ENCODE measurements at places on chromosomes 13 and 19.

DNA sequence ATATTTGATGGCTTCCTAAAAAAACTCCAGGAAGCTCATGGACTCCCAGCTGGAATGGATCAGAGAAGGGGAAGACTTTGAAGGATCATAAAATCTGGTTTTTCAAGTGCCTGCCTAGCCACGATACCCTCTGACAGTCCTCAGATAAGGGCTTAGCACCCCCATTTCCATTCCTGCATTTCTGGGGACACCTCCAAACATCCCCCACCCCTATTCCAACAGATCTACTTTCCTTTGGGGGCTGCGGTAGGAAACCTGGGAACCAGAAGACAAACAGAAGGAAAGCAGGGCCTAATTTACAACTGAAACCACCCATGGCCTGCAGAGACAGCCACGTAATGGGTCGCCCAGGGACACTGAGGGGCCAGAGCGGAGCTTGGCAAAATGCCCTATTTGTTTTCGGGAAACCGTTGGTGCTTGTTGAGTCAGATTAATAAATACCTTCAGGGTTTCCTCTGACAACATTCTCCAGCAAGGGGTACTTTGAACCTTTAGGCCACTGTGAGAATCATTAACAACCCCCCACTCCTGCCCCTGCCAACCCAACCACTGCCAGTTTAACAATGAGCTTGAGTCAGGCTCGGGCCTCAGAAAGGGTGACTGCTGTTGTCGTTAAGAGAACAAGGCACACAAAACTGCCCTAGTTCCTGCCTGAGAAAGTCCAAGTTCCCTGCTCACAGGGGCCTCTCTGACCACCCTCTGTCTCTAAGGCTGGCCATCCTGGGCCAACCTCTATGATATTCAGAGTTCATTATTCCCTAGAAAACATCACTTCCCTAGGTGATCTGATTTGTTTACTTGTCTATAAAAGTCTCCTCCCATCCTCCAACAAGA lies 23.5 kb downstream of the RHPN2 start:
- DNase-seq: no peak

DNA sequence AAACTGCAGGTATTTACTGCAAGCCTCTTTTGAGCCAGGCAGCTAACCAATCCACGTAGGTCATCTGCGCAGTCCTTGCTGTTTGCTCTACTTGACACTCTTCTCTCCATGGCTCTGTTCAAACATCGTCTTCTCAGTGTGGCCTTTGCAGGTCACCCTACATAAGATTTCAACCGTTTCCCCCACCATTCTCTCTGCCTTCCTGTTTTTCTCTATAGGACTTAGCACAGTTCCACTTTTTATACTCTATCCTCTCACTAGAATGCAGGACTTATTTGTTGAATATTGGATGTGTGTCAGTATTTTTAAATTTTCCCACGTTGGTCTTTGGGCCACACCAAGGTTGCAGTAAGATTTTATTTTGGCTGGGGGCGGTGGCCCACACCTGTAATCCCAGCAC lies 1.7 kb upstream of the FBXW9 start:
- DNase-seq: no peak

- no peak for DNase-seq
Measured at GRCh38 chr19:11382898-11383705, 1.0 kb downstream of the EPOR start.

DNA sequence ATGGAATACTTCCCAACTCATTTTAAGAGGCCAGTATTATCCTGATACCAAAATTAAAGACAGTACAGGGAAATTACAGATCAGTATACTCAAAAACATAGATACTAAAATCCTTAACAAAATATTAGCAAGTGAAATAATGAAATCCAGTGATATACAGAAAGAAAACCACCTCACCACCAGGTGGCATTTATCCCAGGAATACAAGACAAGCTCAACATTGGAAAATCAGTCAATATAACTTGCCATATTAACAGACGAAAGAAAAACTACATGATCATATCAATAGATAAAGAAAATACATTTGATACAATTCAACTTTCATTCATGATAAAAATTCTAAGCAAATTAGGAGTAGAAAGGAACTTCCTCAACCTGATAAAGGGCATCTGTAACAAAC lies 6.7 kb upstream of the GNA15 start:
- DNase-seq: no peak

GRCh38 chr13:78958006-78958405 lies 299.1 kb upstream of the OBI1 start:
- DNase-seq: no peak

GRCh38 chr13:99861771-99862170 lies 109.8 kb downstream of the ZIC5 start:
- DNase-seq: no peak

GRCh38 chr13:34310539-34310938 lies 492.6 kb downstream of the RFC3 start:
- DNase-seq: no peak

DNA sequence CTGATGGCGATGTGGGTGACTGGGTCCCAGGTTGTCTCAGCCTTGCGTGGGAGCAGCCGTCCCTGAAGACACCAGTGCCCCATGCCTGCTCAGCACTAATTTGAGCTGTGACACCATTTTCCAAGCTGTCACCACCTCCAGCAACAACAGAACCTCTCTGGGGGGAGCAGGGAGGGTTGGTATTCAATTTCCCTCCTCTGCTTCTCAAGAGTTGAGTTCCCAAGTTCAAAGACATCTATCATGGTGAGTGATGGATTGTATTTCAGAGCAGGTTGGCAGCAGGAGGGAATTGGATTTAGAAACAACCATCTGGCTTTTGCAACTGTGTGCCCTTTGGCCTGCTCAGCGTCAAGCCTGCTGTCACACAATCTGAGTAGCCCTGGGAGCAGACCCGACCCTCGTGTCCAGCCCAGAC lies 46.9 kb upstream of the UQCRFS1 start:
- DNase-seq: no peak

GRCh38 chr13:106521095-106521799 lies 14.2 kb downstream of the EFNB2 start:
- DNase-seq: no peak

- DNase-seq: no peak
Measured at GRCh38 chr13:32515246-32515645, 23.3 kb downstream of the N4BP2L2 start.

DNA sequence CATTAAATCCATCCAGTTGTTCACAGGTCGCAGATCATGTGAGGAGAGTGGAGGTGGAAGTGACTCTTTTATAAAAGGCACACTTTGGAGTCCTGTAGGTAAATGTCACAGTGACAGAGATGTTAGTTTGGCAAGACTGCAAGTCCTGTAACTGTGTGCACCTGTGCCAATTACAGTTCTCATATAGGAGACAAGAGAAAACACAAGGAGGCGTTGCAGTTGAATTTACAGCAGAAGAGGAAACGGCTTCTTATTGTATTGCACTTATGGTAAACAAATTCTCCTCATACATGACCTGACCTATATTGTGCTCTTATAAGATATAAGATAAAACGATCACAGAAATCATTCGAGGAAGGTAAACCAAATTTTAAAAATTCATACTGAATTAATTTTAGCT lies 732.8 kb upstream of the SLC10A2 start:
- DNase-seq: no peak

DNA sequence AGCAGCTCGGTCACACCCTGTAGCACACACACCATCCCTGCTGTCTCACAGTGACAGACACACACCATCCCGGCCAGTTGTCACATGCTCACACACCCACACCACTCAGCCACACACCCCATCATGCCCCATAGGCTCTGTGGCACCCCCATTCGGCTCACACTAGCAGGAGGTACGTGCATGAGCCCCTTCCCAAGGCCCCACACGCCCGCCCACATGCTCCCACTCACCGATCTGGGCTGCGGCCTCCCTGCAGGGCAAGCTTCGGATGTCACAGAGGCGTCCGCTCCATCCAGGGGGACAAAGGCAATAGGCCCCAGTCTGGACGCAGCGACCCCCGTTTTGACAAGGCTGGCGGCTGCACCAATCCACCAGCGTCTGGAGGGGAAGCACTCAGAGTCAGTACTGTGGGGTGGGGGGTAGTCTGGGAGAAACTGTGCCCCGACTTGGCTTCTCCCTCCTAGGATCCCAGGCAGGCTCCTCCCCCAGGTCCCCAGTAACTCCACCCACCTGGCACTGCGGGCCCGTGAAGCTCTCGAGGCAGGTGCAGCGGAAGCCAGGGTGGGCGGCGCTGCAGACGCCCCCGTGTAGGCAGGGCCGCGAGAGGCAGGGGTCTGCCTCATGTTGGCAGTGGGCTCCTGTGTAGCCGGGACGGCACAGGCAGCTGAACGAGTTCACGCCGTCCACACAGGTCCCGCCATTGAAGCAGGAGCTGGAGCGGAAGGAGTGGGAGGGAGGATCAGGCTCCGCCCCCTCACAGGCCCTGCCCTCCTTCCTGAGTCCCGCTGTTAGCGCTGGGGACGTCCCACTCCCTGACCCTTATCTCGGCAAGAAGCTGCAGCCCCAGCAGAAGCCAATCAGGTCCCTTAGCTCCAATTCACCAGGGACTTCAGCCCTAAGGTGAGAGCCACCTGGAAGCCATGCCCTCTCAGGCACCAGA lies 20.1 kb downstream of the NOTCH3 start:
- no peak for DNase-seq

DNA sequence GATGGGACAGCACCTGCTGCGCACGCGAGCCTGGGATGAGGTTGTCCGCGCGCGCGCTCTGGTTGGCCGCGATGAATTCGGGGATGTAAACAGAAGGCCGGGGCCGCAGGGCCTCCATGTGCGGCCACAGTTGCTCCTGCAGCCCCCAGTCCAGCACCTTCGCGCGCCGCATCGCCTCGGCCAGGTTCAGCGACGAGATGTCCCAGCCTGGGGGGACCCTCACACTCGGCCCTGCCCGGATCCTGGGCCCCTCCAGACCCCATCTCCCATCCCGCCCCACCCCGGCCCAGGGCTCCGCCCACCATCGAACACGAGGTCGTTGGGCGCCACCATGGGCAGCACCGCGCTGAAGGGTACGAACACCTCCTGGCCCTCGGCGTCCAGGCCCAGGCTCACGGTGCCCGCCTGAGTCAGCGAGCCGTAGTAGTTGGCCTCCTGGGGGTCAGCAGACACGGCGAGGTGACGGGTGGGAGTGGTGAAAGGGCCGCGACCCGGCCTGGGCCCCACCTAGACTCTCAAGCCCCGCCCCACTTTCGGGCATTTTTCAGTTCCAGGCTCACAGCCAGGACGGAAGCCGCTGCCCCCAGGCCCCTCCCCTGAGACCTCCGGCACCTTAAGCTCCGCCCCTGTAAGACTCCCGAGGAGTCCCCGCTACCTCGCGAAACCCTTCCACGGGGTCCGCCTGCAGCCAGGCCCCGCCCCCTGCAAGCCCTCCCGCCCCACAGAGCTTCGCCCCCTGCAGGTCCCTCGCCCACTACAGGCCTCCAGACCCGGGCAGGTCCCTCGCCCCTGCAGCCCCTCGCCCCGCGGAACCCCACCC lies 1.1 kb downstream of the ISYNA1 start:
- DNase-seq: peak; percentile 79

GRCh38 chr13:21149568-21149967 lies 26.8 kb downstream of the SKA3 start:
- DNase-seq: no peak

DNA sequence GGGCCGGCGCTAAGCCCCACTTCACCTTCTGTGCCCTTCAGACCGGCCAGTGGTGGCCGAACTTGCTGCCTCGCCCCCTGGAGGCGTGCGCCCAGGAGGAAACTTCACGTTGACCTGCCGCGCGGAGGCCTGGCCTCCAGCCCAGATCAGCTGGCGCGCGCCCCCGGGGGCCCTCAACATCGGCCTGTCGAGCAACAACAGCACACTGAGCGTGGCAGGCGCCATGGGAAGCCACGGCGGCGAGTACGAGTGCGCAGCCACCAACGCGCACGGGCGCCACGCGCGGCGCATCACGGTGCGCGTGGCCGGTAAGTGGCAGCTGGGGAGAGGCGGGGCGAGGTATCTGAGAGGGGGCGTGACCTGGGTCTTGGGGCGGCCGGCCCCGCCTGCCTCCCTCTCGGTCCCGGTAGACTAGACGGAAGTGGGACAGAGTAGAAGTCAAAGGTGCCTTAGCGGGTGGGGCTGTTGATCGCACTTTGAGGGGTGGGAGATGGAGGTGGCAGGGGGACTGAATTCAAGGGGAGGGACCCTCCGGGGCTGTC lies 5.6 kb downstream of the ICAM5 start:
- peak; percentile 48 for DNase-seq

DNA sequence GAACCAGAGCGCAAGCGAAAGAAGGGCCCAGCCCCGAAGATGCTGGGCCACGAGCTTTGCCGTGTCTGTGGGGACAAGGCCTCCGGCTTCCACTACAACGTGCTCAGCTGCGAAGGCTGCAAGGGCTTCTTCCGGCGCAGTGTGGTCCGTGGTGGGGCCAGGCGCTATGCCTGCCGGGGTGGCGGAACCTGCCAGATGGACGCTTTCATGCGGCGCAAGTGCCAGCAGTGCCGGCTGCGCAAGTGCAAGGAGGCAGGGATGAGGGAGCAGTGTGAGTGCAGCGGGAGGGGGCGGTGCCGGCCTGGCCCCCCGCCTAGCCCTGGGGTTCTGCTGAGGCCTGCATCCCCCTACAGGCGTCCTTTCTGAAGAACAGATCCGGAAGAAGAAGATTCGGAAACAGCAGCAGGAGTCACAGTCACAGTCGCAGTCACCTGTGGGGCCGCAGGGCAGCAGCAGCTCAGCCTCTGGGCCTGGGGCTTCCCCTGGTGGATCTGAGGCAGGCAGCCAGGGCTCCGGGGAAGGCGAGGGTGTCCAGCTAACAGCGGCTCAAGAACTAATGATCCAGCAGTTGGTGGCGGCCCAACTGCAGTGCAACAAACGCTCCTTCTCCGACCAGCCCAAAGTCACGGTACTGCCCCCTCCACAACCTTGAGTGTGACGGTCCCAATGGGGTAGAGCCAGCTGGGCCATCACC lies 2.1 kb downstream of the NR1H2 start:
- no peak for DNase-seq

DNA sequence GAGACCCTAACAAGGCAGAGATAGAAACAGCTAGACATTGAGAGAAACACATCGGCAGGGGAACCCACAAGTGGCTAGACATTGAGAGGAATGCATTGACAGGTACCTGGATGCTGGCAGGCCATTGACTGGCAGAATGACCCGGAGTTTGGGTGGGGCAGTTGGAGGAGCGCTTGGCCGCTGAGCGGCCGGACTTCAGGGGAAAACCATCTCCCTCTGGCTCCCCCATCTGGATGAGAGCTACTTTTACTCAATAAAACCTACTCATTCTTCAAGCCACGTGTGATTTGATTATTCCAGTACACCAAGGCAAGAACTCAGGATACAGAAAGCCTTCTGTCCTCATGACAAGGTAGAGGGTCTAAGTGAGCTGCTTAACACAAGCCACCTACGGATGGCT lies 473.4 kb downstream of the SLITRK5 start:
- DNase-seq: no peak

DNA sequence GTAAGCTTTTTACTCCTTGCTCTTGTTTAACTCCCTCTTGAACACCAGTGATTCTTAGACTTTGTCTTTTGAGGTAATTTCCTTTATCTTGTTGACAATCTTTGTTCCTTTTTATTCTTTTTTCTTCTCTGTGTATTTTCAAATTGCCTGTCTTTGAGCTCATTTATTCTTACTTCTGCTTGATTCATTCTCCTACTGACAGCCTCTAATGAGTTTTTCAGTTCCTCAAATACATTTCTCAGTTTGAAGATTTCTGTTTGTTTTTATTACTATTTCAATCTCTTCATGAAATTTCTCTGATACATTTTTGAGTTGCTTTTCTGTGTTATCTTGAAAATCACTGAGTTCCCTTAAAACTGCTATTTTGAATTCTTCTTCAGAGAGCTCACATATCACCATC lies 154.1 kb downstream of the ATP8A2 start:
- no peak for DNase-seq
